Central memory CD8-positive, alpha-beta T cell (primary cell): ENCODE measurements at places on chromosomes 4 and X.

DNA sequence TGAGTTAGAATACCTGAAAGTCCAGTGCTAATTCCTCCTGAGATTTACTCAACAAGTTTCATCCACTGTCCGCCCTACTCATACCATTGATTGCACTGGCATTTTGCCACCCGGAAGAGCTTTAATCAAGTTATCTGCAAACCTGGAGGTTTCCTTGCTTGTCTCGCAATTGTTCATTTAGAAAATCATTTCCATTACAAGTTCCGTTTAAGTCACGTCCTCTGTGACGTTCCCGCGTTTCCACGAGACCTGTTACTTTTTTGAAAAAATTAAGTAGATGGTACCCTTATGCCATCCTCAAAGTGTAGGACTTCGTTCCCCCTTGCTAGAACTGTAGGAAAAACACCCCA is 761 bp upstream of the FRYL start:
- DNase-seq, result peak; percentile 10
- peak overlapping the region; percentile 85 for H3K4me3 ChIP-seq
- peaks cover 39% of the 10 kb centered on the region for H3K4me1 ChIP-seq
- H3K27me3 ChIP-seq, result no peaks in the 10 kb centered on the region

- no peaks in the 10 kb centered on the region for H3K36me3 ChIP-seq
- H3K27me3 ChIP-seq, result peaks cover 17% of the 10 kb centered on the region
- no peak for DNase-seq
- H3K4me3 ChIP-seq, result no peak overlapping the region
- H3K27ac ChIP-seq, result no peak overlapping the region
Measured at GRCh38 chrX:40867352-40867751, 132.0 kb upstream of the MED14 start.

DNA sequence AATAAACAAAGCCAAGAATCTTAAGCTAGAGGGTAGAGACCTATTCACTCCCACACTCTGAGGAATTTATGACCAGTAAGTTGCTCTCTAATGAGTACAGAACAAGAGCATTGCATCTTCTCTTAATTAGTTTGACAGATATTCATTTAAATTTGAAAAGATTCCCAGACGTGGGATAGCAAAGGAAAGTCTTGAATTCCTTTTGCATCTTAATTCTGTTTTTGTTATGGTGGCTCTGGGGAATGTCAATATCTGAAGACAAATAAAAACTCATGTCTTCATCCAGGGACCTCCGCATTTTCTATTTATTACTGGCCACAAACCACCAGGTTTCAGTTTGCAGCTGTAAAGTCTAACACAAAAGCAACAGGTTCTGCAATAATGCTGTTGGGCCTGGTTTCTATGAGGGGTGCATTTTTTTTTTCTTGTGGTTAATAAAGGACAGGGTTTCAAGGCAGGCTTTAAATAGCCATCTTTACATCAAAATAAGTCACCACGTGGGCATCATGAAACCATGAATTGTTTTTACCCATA is 172.3 kb downstream of the SHROOM3 start:
- H3K36me3 ChIP-seq, result peaks cover 1% of the 10 kb centered on the region
- H3K4me3 ChIP-seq, result no peak overlapping the region
- H3K27ac ChIP-seq, result no peak overlapping the region
- no peaks in the 10 kb centered on the region for H3K4me1 ChIP-seq
- no peak for DNase-seq
- H3K27me3 ChIP-seq, result peaks cover 42% of the 10 kb centered on the region

GRCh38 chr4:4842476-4843441 is 16.7 kb upstream of the MSX1 start:
- H3K36me3 ChIP-seq, result peaks cover 4% of the 10 kb centered on the region
- H3K4me1 ChIP-seq, result peaks cover 9% of the 10 kb centered on the region
- no peak overlapping the region for H3K27ac ChIP-seq
- H3K4me3 ChIP-seq, result no peak overlapping the region
- peaks cover 63% of the 10 kb centered on the region for H3K27me3 ChIP-seq

DNA sequence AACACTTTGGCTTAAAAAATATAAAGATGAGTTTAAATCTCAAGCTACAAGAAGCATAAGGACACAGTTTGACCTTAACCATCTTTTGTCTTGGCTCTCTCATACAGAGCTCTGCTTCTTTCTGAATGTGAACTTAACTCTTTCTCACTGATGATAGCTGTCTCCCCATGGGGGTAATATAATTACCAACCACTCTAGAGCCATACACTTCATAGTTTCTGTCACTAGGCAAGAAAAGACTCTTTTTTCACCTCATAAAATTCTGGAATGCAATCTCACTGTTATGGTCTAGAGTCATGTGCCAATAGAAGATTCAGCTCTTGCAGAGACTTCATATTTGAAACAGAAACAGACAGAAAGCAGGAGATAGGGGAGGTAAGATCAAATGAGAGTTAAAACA is 481.7 kb upstream of the AGA start:
- no peaks in the 10 kb centered on the region for H3K36me3 ChIP-seq
- H3K27me3 ChIP-seq, result no peaks in the 10 kb centered on the region
- no peak overlapping the region for H3K4me3 ChIP-seq
- no peak overlapping the region for H3K27ac ChIP-seq

GRCh38 chrX:25206778-25207177 is 191.0 kb upstream of the ARX start:
- H3K27me3 ChIP-seq, result no peaks in the 10 kb centered on the region
- DNase-seq, result no peak
- no peaks in the 10 kb centered on the region for H3K36me3 ChIP-seq
- no peak overlapping the region for H3K27ac ChIP-seq
- H3K4me1 ChIP-seq, result no peaks in the 10 kb centered on the region

DNA sequence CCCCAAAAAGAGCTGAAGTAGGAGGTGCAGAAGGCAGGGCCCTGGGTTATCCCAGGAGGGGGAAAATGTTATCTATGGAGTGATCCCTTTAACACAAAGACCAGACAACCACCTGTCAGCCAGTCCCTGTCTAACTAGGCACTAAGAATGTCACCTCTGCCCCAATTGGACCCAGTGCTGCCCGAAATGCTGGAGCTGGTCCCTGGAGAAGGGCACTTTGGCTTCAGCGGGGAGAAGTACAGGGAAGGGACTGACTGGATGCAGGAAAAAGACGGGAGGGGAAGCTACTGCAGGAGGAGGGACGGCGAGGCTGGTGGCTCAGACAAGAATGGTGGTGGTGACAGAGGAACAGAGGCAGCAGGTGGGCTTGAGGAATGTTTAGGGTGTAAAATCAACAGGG is 17.3 kb downstream of the PHKA2 start:
- H3K27ac ChIP-seq, result no peak overlapping the region
- peaks cover 2% of the 10 kb centered on the region for H3K36me3 ChIP-seq
- peaks cover 17% of the 10 kb centered on the region for H3K4me1 ChIP-seq
- no peak for DNase-seq

GRCh38 chr4:168208957-168209614 is 109.5 kb downstream of the DDX60 start:
- DNase-seq, result no peak
- no peak overlapping the region for H3K4me3 ChIP-seq
- H3K27me3 ChIP-seq, result no peaks in the 10 kb centered on the region
- no peak overlapping the region for H3K27ac ChIP-seq
- H3K36me3 ChIP-seq, result no peaks in the 10 kb centered on the region

- no peak overlapping the region for H3K27ac ChIP-seq
- no peak overlapping the region for H3K4me3 ChIP-seq
- H3K4me1 ChIP-seq, result peaks cover 11% of the 10 kb centered on the region
- DNase-seq, result no peak
- no peaks in the 10 kb centered on the region for H3K36me3 ChIP-seq
Measured at GRCh38 chrX:154797006-154797405, 8.3 kb downstream of the MPP1 start.

- H3K4me3 ChIP-seq, result no peak overlapping the region
- H3K36me3 ChIP-seq, result no peaks in the 10 kb centered on the region
- H3K27me3 ChIP-seq, result peaks cover 37% of the 10 kb centered on the region
- no peak overlapping the region for H3K27ac ChIP-seq
- H3K4me1 ChIP-seq, result no peaks in the 10 kb centered on the region
Measured at GRCh38 chr4:89009115-89009514, 47.9 kb downstream of the FAM13A start.
